Activated CD4-positive, alpha-beta T cell treated with anti-CD3 and anti-CD28 coated beads for 48 hours (primary cell): ENCODE measurements at places on chromosomes 2 and 18.

- DNase-seq = peak; percentile 21
These were observed 396.2 kb downstream of the ZNF516 start for GRCh38 chr18:76098674-76099411.

DNA sequence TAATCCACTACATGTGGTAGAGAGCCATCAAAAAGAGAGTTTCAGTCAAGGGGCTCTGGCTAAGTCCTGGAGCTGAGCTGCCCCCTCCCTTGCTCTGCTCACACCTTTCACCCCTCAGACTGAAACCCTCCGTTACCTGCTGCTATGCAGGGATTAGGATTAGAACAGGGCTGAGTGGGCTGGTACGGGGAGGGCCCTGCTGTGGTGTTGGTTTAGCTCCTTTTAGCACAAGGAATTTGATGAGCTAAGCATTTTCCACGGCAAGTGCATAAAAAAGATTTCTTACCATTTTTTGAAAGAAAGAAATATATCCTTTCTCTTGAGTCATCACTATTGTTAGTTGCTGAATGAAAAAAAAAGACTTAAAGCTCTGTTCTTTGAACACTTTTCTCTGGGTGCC lies 46.3 kb downstream of the TCF7L1 start:
- DNase-seq = no peak

- no peak for DNase-seq
These were observed 152.3 kb downstream of the DTNB start for GRCh38 chr2:25521126-25521525.

DNA sequence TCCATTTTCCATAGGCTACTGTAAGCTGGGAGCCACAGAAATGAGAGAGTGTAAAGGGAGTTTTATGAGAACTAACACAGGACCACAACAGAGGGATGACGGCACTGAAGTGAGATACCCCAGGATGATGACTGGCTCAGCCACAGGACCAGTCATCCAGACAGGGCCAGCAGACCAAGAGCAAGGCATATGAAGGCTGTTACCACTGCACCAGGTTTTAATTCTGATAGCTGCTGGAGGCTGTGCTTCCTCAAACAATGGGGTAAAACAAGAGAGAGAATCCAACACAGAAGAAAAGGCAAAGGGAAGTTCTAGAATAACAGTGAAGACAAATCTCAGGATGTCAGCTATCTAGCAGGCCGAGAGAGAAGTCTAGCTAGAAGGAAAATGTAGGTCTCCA lies 94.9 kb downstream of the BCL2 start:
- DNase-seq = peak; percentile 70

DNA sequence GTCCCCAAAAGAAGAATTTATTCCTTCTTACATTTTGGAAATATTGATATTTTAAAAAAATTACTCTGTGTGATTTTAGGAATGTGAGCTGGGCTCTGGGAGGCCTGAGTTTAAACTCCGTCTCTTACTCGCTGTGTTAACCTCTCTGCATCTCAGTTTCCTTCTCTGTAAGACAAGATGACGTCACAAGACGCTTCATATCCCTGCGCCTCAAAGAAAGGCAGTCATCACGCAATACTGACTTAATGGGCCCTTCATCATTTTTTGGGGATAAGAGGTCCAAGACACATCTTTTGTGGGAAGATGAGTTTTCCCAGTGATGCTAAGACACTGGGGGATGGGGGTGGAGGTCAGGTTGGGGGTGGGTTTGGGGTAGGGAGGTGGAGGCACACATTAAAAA lies 320.4 kb downstream of the AFF3 start:
- no peak for DNase-seq

- DNase-seq = no peak
These were observed 108.4 kb downstream of the GATA6 start for GRCh38 chr18:22277758-22278157.

DNA sequence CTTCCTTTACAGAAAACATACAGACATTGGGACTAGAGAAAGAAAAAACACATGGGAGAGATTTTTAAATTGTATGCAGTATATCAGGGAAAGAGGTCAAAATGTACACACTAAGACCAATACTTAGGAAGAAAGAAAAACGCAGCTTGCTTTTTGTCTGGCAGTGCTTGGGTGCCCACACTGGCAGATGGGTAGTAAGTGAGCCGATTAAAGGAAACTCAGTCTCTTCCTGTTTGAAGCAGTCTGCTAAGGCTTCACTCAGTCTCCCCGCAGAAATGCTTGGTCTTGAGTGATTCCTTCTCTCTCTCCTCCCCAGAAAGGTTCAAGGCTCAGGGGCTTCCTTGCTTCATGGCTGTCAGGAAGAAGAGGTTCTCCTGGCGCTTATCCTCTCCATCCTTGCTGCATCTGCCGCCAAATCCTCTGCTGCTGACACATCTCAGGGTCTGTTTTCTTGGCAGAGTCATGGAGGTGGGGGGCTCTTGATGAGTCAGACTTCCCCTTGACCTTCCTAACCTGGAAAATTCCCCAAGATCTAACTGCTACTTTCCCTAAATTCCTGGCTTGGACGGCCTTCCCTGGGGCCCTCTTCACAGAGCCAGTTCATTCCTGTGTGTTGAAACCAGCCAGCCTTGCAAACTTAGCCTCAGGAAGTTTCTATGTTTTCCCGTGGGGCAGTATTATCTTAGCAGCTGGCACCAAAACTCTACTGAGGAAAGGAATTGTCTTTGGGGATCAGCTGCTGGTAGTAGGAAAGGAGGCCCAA lies 10.5 kb upstream of the TMSB10 start:
- DNase-seq = no peak

DNA sequence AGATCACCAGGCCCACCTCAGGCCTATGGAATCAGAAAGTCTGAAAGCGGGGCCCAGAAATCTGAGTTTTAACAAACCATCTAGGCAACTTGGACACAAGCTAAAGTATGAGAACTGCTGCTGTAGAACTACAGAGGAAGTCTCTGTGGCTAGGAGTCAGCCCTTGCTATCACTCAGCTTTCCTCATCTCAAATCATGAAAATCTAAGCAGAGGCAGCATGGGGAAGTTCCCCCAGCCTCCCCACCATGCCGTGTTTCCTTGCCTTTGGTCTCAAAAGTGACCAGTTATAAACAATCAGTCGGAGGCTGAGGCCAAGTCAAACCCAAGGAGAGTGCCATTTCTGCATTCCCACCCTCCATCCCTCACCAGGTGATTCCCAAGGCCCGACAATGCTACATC lies 404.7 kb downstream of the BCL11A start:
- DNase-seq = no peak

GRCh38 chr2:45793305-45793962 lies 142.0 kb downstream of the PRKCE start:
- DNase-seq = no peak

GRCh38 chr2:220353897-220354296 lies 726.5 kb downstream of the SLC4A3 start:
- DNase-seq = no peak

DNA sequence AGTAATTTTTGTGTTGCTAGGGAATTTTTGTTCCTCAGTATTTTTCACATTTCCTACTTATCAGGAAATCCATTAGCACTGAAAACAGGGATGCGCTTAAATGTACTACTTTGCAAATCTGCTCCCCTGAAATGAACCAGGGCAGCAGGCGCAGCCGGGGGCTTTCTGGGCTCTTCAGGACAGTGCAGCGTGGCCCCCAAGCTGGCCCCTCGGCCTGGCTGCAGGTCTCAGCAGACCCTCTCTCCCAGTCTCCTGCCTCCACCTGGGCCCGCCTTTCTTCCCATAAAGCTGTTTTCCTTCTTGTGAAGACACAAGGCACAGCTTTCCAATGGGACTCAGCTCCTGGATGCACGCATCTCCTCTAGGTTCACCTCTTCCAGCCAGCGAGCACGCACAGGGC lies 35.3 kb downstream of the EIPR1 start:
- no peak for DNase-seq
